ENCODE measurements at places on chromosomes 2 and 18.

DNA sequence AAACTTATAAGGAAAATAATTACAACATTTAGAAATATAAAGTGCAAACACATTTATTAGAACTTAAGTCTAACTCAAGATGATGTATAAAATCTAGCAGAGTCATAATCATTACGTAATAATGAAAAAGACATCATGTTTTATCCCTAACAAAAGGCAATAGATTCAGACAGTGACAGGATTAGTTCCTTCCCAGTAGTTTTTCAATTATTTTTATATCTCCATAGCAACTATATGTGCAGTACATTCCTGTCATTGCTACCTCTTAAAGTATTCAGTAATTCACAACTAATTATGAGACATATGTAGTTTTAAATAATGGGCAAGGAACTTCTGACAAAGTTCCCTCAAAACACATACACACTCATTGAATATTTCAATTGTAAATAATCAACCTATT is 687.9 kb downstream of the CCDC85A start:
- no peaks in the 10 kb centered on the region for H3K27me3 ChIP-seq
- no peak for DNase-seq
- H3K4me3 ChIP-seq, result no peak overlapping the region
- no peaks in the 10 kb centered on the region for H3K36me3 ChIP-seq
- no peaks in the 10 kb centered on the region for H3K4me1 ChIP-seq

- no peak overlapping the region for H3K4me3 ChIP-seq
- H3K27ac ChIP-seq, result no peak overlapping the region
- H3K4me1 ChIP-seq, result peaks cover 46% of the 10 kb centered on the region
- DNase-seq, result no peak
- H3K27me3 ChIP-seq, result no peaks in the 10 kb centered on the region
These were observed 117.4 kb downstream of the HDAC4 start for GRCh38 chr2:239283288-239283945.

DNA sequence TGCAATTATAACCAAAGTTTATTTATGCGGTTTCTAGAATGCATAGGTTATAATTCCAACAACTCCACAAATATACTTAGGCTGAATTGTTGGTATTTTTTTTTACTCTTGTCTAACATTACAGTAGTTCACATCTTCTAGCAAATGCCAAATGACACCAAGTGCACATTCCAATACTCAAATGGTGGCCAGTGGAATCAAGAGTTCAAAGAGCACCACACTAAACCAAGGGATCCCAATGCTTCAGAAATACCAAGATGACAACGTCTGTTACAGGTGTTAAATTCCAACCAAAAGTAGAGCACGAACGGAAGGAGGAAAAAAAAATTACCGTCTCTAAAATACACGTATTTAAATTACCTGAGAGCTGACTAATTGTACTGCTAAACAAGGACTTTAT is 136.2 kb downstream of the TMEM247 start:
- no peaks in the 10 kb centered on the region for H3K27me3 ChIP-seq
- peak overlapping the region; percentile 71 for H3K4me3 ChIP-seq
- H3K36me3 ChIP-seq, result peaks cover 13% of the 10 kb centered on the region
- DNase-seq, result no peak
- peaks cover 30% of the 10 kb centered on the region for H3K4me1 ChIP-seq

DNA sequence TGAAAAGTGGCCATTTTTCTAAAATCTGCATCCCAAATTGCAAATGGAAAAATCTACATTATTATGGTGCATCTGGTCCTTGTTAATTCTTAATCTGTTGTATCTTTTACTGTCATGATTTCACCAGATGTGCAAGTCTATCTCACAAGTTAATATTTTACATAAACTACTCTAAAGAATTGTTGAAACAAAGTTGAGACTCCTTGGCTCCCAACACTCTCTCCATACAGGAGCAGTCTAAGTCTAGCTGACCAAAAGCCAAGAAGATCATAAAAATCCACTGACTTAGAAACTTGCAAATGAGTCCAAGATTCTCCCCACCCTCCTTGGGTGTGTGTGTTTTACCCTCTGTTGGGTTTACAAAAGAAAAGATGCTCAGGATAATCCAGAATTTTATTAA is 85.1 kb downstream of the NCKAP5 start:
- H3K27me3 ChIP-seq, result no peaks in the 10 kb centered on the region
- H3K27ac ChIP-seq, result no peak overlapping the region
- DNase-seq, result no peak
- H3K4me3 ChIP-seq, result no peak overlapping the region

GRCh38 chr2:231347081-231347480 is 48.4 kb upstream of the B3GNT7 start:
- DNase-seq, result no peak
- H3K36me3 ChIP-seq, result no peaks in the 10 kb centered on the region
- H3K27me3 ChIP-seq, result no peaks in the 10 kb centered on the region
- no peak overlapping the region for H3K4me3 ChIP-seq
- H3K27ac ChIP-seq, result no peak overlapping the region

All from CD4-positive, alpha-beta memory T cell (primary cell).